NCI-H2029 (cell line): ENCODE measurements at places on chromosomes 6 and 20.

DNA sequence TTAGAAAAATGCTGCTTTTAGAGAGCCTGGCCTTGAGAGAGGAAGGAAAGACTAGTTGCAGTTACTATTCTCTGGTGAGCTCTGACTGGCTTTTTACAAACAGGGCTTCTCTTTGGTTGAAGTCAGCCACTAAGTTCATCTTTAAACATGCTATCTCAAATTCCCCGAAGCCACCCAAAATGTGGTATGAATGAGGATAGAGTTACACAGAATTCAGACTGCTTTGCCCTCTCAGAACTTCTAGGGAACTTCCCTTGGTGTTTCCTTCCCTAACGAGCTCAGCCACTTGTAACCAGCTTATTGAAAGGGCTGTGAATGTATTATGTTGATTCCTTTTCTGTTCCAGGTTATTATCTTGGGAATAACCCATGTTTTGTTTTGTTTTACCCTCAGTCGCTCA lies 73.5 kb downstream of the EFHC1 start:
- DNase-seq: no peak

- DNase-seq: no peak
Observed at GRCh38 chr6:22878706-22879105, 309.3 kb downstream of the HDGFL1 start.

DNA sequence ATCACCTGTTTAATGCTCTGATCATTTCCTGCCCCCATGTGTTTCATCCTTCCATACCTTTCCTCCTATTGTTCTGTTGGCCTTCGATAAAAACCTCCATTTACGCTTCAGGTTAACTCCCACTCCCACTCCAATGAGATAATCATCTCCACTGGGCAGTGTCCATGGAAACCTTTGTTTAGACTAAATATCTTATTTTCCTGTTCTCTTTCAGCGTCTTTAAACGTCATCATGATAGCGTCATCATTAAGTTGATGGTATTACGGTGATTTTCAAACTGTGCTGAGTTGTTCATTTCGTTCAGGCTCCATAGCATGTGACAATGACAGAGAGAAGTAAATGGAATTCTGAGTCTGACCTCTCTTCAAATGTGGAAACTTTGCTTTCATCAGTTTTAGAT lies 970.5 kb upstream of the SLC35B3 start:
- DNase-seq: no peak

DNA sequence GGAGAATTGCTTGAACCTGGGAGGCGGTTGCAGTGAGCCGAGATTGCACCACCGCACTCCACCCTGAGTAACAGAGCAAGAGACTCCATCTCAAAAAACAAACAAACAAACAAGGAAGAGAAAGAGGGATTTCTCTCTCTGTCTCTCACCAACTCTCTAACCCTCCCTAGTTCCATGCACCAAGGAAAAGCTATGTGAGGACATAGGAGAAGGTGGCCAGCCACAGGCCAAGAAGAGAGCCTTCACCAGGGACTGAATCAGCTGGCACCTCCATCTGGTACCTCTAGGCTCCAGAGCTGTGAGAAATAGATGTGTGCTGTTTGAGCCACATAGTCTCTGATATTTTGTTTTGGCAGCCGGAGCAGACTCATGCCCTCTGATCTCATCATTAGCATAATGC lies 9.0 kb upstream of the FAM110A start:
- DNase-seq: no peak

GRCh38 chr6:127090051-127090450 lies 28.4 kb upstream of the RSPO3 start:
- no peak for DNase-seq

- no peak for DNase-seq
Observed at GRCh38 chr6:148523048-148523447, 180.4 kb downstream of the SASH1 start.

GRCh38 chr6:15585760-15586214 lies 77.0 kb downstream of the DTNBP1 start:
- no peak for DNase-seq

GRCh38 chr6:84902354-84902928 lies 138.0 kb upstream of the TBX18 start:
- DNase-seq: no peak
